ENCODE measurements at places on chromosomes 1 and 21. TPM values are rescaled to one million over a fixed set of nuclear protein-coding genes. Genes with fewer than 3 reads are reported as not detected.

DNA sequence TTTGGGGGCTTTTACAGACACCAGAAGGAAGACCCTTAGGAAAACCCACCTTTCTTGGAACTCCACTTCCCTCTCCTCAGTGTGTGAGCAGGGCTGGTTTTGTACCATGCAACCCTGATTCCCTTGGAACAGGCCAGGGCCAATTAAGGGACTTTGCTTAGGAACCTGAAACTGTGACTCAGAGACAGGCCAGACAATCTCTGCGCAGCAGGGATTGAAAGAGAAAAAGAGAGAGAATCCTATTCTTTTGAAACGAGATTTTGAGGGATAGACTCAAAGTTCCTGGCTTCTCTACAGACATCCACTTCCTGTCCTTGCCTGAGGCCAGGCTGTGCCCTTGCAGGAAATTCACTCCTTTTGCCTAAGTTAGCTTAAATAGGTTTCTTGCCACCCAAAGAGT lies 23.1 kb upstream of the C1orf198 start:
- no peak for DNase-seq
- no peak overlapping the region for H3K27ac ChIP-seq
- no peaks in the 10 kb centered on the region for H3K27me3 ChIP-seq
- H3K4me3 ChIP-seq: no peak overlapping the region
- no peaks in the 10 kb centered on the region for H3K4me1 ChIP-seq

DNA sequence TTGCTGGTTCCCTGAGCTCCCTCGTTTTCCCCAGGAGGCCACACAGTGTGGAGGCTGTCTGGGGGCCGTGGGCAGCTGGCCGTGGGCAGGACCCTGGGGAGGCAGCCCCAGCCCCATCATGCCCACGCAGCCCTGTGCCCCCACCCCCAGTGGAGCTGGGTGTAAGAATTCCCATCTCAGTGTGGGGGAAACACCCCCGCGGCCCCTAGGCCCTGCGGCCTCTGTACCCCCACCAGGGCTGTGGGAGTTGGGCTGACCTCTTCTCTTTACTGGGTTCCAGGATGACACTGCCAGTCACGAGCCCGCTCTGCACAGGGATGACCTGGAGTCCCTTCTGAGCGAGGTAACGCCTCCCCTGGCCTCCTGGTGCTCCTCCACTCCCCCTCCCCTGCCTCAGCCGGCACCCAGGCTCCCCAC lies 3.7 kb upstream of the PFKL start:
- no peaks in the 10 kb centered on the region for H3K36me3 ChIP-seq
- H3K27me3 ChIP-seq: no peaks in the 10 kb centered on the region
- no peak overlapping the region for H3K27ac ChIP-seq
- DNase-seq: no peak
- peaks cover 19% of the 10 kb centered on the region for H3K4me1 ChIP-seq
- H3K4me3 ChIP-seq: no peak overlapping the region

The S100A1 gene
- 932 TPM for total RNA-seq

DNA sequence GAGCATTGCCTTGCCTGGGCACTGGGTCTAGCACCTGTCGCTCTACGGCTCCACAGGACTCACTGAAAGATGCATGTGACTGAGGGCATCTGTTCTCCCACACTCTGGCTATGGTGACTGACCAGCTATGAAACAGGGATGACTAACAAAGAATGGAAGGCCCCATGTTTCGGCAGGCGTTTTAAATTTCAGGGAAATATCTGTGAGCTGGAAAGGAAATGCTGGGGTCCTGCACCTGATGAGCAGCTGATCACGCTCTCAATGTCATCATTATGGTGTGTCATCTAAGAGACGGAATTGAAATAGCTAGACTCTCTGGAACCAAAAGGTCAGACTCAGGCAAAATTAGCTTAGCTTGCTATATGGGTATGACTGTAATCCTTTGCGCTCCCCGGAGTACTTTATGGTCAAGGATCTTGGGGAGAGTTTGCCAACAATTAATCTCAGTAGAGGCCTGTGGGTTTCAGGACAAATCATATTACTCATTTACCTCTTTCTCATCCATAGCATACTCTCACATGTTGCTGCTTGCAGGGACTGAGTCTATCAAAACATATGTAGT lies 24.5 kb upstream of the PALMD start:
- peak; percentile 35 for DNase-seq
- peak overlapping the region; percentile 64 for H3K27ac ChIP-seq
- H3K36me3 ChIP-seq: no peaks in the 10 kb centered on the region
- no peaks in the 10 kb centered on the region for H3K27me3 ChIP-seq
- H3K4me1 ChIP-seq: no peaks in the 10 kb centered on the region

The C1QC gene
- total RNA-seq: 12.9 TPM

The CFAP107 gene
- not detected for total RNA-seq

- no peak for DNase-seq
- H3K36me3 ChIP-seq: no peaks in the 10 kb centered on the region
- no peak overlapping the region for H3K27ac ChIP-seq
- no peaks in the 10 kb centered on the region for H3K27me3 ChIP-seq
These were observed 22.3 kb upstream of the SDE2 start for GRCh38 chr1:226021401-226021800.

DNA sequence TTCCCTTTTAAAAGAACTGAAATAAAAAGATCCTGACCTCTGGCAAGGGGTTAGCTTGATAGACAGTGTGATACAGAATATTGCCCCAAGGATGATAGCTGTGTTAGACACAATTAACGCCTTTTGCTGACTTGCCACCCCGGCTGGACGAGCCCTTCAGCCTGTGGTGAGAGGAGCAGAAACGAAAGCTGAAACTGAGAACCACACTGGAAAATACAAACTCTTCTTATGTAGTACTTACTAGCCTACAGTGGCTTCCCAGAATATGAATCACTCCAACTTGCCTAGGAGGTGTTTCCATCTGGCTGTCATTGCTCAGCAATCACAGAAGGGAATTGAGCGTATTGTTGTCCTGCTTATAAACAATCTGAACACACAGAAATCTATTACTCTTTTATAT lies 22.9 kb downstream of the SAMSN1 start:
- no peak overlapping the region for H3K27ac ChIP-seq
- H3K4me1 ChIP-seq: no peaks in the 10 kb centered on the region
- no peak overlapping the region for H3K4me3 ChIP-seq
- no peaks in the 10 kb centered on the region for H3K36me3 ChIP-seq

- peaks cover 65% of the 10 kb centered on the region for H3K4me1 ChIP-seq
- no peaks in the 10 kb centered on the region for H3K27me3 ChIP-seq
- no peak overlapping the region for H3K4me3 ChIP-seq
- DNase-seq: no peak
- H3K36me3 ChIP-seq: no peaks in the 10 kb centered on the region
- H3K27ac ChIP-seq: peak overlapping the region; percentile 86
These were observed 68.1 kb downstream of the PPP1R12B start for GRCh38 chr1:202416641-202417040.

GRCh38 chr1:48616710-48617109 lies 144.7 kb upstream of the SPATA6 start:
- H3K27ac ChIP-seq: no peak overlapping the region
- no peaks in the 10 kb centered on the region for H3K27me3 ChIP-seq
- no peaks in the 10 kb centered on the region for H3K4me1 ChIP-seq
- no peaks in the 10 kb centered on the region for H3K36me3 ChIP-seq
- DNase-seq: no peak
- no peak overlapping the region for H3K4me3 ChIP-seq

DNA sequence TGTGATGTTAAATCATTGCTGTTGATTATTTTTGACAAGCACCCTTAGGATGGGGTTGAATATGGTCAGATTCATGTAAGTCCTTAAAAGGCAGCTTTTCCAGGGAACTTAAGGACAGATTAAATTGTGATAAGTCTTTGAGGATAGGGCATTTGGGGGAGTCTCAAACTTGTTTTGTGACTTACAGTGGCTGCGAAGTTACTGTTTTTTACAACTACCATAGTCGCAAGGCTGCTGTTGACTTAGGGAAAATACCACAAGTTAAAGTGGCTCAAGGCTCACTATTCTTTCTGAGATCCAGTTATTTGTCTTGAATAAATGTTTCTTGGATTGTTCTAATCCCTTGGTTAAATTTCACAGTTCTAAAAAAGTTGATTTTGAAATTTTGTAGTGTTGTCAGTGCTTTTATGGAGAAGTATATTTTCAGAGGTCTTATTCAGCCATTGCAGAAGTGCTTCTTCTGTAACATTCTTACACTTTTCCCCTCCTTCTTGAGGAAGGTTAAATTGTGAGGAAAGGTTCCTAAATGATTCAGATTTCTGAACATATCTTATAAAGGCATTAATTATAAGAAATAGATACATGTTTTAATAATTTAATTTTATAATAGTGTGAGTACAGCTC lies 47.0 kb upstream of the MPC2 start:
- H3K36me3 ChIP-seq: no peaks in the 10 kb centered on the region
- peaks cover 8% of the 10 kb centered on the region for H3K4me1 ChIP-seq
- DNase-seq: no peak
- H3K27me3 ChIP-seq: no peaks in the 10 kb centered on the region

GRCh38 chr1:203629016-203629506 lies 2.4 kb downstream of the ATP2B4 start:
- H3K4me3 ChIP-seq: peak overlapping the region; percentile 65
- DNase-seq: no peak
- H3K4me1 ChIP-seq: peaks cover 50% of the 10 kb centered on the region
- no peaks in the 10 kb centered on the region for H3K36me3 ChIP-seq
- H3K27ac ChIP-seq: peak overlapping the region; percentile 80

DNA sequence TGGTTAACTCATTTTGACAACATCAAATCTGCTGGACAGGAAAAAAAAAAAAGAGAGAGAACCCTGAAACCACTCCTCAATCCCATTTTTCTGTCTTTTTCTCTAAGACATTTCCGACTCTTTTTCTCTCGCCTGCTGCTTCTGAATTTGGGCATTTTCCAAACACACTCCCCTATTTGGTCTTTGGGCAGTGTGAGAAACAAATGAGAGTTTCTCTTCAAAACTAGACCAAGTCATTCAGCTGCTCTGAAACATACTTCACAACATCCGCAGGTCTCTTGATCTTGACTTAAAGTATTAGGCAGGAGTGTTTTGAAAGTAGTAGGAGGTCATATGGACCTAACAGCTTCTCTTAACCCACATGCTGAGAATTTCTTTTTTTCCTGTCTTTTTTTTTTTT lies 364.8 kb upstream of the ESRRG start:
- no peak for DNase-seq
- H3K4me3 ChIP-seq: no peak overlapping the region
- no peaks in the 10 kb centered on the region for H3K36me3 ChIP-seq
- no peaks in the 10 kb centered on the region for H3K4me1 ChIP-seq
- no peak overlapping the region for H3K27ac ChIP-seq

The DYNLT5 gene
- total RNA-seq: 1.6 TPM

GRCh38 chr1:201085902-201086735 lies 26.1 kb downstream of the CACNA1S start:
- peaks cover 20% of the 10 kb centered on the region for H3K4me1 ChIP-seq
- DNase-seq: no peak
- H3K36me3 ChIP-seq: no peaks in the 10 kb centered on the region
- no peaks in the 10 kb centered on the region for H3K27me3 ChIP-seq
- H3K4me3 ChIP-seq: no peak overlapping the region

DNA sequence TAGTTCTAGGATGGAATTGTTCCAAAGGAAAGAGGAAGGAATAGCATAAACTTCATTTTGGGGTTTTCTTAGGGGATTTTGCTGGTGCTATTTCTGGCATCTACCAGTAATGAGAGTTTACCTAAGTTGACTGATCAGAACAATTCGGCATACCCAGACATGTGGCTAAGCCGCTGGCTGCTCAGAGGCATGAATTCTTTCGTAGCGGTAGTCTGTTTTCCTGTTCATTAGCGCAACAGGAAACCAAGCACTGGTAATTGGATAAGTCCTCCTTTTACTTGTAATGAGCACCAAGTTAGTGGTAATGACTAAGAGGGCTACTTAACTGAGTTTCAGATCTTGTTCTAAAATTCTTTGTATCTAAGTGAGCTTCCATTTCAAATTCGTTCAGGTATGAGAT lies 38.6 kb downstream of the C21orf91 start:
- H3K36me3 ChIP-seq: no peaks in the 10 kb centered on the region
- no peaks in the 10 kb centered on the region for H3K27me3 ChIP-seq
- no peak for DNase-seq
- H3K4me3 ChIP-seq: no peak overlapping the region

The CELA2B gene
- total RNA-seq: not detected

The SYT6 gene
- total RNA-seq: not detected

Measured in gastrocnemius medialis (tissue), 4 donors.